ENCODE measurements at places on chromosomes 1 and 21.
A peak's percentile ranks its signal among the peaks of the same experiment; 100 is the strongest.

DNA sequence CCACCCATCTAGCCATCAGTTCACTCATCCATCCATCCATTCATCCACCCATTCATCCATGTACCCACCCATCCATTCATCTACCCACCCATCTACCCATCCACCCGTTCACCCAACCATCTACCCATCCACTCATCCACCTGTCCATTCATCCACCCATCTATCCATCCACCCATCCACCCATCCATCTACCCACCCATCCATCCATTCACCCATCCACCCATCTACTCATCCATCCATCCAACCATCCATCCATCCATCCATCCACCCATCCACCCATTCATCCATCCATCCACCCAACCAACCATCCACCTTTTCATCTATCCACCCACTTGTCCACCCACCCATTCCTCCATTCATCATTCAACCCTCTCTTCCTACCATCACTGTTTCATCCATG lies 80.3 kb downstream of the KIF14 start:
- DNase-seq: no peak

DNA sequence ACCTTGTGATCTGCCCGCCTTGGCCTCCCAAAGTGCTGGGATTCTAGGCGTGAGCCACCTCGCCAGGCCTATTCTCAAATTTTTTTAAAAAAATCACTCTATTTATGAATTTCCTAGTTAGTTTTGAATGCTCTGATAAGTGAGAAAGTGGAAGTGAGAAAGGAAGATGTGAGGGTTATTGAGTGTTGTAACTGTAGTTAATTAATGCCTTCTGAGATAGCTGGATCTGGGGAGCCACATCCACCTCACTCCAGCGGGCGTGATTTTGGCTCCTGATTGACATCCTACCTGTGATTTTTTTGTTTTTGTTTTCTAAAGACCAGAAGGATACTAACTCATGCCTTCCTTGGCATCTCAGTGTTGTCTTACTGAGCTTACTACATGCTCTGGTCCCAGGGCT lies 65.6 kb downstream of the ST3GAL3 start:
- DNase-seq: no peak

DNA sequence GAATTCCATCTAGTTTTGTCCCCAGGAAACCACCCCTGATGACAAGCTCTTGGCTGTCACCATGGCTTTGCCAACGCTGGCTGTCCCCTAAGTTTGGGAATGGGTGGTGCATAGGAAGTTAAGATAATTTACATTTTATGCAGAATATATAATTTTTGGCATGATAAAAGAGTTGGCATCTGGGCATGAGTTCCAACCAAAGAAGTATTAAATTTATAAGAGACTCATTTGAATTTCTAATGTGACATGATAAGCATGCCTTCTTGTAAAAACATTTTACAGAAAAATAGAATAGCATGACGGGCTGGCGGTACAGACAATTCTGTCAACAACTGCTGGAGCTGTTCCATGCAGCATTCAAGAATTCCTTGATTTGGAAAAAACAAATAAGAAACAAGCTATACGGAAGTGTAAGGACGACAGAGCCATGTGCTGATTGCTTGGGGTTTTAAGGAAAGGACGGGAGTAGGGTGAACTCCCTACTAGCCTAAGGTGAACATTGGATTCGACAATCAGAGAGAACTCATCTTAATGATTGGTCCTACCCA lies 106.8 kb upstream of the C1orf21 start:
- DNase-seq: no peak

DNA sequence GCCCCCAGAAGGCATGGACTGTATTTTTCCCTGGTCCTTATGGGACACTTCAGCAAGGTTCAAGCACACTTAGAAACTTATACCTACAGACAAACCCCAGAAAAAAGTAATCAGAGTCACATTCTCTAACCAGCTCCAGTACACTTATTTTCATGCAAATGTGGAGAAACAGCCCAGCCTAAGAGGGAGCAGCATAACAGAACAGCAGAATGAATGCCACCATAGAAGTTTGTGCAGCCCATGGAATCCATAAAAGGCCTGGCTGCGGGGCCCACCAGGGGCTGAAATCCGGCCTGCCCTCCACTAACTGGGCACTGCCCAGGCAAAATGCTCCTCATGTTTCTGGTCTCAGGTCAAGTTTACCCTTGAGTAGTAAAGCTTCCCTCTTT lies 60.4 kb upstream of the ATP1A1 start:
- DNase-seq: no peak

DNA sequence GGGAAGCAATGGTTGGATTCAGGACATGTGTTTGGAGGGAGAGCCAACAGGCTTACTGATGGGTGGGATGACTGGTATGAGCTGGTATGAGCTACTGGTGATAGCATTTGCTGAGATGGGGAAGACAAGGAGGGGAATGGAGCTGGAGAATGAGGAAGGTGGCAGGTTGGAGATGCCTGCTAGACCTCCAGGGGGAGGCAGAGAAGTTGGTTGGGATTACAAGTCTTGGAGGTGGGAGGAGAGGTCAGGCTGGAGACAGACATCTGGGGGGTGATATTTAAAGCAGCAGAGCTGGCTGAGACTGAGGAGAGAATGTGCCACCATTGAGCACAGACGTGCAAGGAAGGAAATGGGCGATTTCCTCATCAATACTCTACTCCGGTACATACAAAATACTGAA lies 31.8 kb upstream of the ENO1 start:
- DNase-seq: no peak

DNA sequence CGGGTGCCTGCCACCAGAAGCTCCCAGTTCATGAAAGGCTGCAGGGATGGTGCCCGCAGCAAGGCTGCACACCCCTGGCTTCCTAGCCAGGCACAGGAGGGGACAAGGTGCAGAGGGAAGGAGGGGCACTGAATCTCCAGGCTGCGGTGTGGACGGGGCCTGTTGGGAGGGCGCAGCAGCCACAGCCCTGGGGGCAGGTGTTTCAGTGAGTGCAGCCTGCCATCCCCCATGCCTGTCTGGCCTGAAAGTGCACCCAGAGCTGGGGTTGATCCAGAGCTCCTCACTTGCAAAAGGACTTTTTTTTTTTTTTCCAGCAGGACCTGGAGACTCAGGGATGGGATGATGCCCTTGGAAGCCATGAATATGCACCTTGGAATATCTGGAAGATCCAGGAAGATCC lies 153.7 kb upstream of the C1orf174 start:
- DNase-seq: no peak

- no peak for DNase-seq
These were observed 124.5 kb upstream of the DPYD start for GRCh38 chr1:98045211-98045766.

DNA sequence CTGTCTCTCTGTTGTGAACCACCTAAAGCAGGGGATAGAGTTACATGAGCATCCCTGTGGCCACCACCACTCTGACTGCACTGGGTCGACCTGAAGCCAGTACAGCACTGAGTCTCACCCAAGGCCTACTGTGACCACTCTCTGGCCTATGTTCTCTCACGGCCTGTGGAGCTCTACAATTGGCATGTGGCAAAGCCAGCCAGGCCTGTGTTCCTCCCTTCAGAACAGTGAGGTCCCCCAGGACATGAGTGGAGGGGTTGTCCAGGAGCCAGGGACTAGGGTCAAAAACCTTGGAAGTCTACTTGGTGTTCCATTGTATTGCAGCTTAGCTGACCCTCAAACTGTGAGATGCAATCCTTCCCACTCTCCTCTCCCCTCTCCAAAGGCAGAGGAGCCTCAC lies 42.7 kb upstream of the FMO3 start:
- no peak for DNase-seq

DNA sequence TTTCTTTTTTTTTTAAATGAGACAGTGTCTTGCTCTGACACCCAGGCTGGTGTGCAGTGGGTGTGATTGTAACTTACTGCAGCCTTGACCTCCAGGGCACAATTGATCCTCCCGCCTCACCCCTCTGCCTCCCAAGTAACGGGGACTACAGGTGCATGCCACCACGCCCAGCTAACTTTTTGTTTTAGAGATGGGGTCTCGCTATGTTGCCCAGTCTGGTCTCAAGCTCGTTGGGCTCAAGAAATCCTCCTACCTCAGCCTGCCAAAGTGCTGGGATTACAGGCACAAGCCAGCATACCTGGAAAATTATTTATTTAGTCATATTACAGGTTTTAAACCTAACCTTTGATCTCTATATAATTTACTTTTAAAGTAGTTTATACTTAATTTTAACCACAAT lies 13.4 kb downstream of the LRRC39 start:
- no peak for DNase-seq

DNA sequence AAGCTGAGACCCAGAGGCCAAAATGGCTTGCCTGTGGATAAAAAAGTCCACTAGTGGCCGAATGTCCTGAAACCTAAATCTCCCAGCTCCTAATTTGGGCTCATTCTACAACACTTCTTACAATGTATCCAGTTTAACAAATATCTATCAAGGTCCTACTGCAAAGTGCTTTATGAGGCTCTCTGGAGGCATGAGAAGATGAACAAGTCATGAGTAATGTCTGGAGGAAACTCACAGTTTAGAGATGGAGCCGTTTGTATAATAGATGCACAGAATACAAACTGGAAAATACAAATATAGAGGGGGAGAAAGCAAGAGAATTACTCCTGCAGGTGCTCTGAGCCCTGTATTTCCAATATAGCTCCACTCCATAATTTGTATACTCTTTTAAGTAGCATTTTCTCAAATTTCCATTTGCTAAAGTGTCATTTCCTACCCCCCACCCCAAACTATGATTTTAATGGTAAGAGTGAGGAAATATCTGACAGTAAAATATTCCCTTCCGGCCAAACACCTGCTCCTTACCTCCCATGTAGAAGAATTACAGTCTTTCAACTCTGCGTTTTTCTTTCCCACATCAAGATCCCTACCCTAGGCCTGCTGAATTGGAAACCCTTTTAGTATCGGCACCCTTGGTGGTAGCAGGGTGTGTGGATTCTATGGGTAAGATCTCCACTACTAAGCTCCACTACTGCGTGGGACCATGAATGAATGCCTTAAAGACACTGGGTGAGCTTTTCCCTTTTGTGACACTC lies 3.3 kb upstream of the ADAMTS5 start:
- no peak for DNase-seq

- no peak for DNase-seq
These were observed 135.3 kb downstream of the RUNX1 start for GRCh38 chr21:34913811-34914210.

GRCh38 chr21:33566514-33566913 lies 22.0 kb downstream of the DONSON start:
- no peak for DNase-seq

DNA sequence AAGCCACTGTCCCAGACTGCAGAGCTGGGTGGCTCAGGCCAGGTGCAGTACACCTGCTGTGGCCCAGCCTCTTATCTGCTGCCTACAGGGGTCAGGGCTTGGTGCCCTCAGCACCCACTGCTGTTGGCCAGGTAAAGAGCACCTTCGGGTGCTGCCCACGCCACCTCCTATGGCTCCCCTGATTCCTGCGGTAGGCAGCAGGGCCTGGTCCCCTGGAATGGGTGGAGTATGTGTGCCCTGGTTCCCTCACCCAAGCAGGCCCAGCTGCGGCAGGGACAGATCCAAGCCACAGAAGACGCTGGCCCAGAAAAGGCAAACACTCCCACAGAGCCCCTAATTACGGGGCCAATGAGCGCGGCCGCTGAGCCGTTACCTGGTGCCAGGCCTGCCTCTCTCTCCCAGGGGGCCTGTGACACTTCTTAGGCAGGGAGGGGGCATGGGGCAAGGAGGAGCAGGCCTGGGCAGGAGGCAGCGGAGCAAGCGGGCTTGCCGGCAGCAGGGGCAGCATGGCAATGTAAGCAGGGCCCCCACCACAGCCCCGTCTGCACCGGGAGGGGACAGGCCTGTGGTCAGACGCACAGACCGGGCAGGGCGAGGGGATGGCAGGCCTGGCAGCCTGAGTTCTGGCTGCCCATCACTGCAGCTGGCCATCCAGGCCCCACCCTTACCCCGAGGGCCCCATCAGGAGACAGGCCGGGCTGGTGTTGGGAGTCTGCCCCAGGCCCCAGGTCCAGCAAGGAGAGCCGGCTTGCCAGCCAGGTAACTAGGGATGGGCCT lies 19.0 kb downstream of the ESPN start:
- DNase-seq: peak; percentile 55

DNA sequence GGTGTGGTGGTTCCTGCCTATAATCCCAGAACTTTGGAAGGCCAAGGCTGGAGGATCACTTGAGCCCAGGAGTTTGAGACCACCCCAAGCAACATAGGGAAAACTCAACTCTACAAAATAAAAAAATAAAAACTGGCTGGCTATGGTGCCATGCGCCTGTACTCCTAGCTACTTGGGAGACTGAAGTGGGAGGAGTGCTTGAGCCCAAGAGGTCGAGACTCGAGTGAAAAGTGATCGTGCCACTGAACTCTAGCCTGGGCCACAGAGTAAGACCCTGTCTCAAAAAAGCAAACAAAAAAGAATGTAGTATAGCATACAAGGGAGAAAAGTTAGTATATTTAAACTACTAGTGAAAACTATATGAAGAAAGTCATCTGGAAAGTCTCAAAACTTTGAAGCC lies 66.7 kb downstream of the ARID4B start:
- DNase-seq: no peak

GRCh38 chr1:41795205-41795762 lies 123.4 kb downstream of the HIVEP3 start:
- no peak for DNase-seq

DNA sequence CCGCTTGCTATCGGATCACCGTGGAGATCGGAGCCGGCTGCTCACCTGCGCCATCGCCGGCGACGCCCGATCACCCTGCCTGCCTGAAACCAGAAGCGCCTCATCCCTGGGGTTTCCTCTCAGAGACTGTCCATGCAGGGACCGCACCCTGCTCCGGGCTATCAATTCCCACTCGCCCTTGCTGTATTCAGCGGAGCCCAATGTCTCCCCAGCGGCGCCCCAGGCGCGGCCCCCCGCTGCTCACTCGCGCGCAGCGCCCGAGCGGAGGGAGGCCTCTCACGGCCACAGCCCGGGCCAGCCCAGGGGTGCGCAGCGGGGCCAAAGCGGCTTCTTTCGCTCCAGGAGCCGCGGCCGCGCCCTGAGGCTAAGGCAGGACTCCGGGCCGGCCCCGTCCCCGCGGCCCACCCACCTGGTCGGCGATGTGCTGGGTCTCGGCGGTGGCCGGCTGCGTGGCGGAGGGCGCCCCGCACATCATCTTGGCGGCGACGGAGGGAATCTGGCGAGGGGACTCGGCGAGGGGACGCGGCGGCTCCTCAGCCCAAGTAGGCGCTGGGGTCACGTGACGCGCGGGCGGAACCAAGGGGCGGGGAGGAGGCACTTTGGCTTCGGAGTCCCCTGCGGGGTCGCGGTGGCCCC lies at the start of gene CSTB:
Gene CSTB, minus strand, starts transcription at position 514 of the 636 bp plus-strand sequence. Its CDS starts 39 bp downstream, at position 475.
- peak; percentile 68 for DNase-seq

GRCh38 chr1:68723791-68724190 lies 226.9 kb upstream of the DEPDC1 start:
- no peak for DNase-seq

- no peak for DNase-seq
These were observed 34.8 kb upstream of the ST6GALNAC5 start for GRCh38 chr1:76832521-76832920.

GRCh38 chr21:42187976-42188653 lies 30.8 kb upstream of the ABCG1 start:
- no peak for DNase-seq
